Iris pigment epithelial cell (primary cell): ENCODE measurements at places on chromosomes 5 and 9.

DNA sequence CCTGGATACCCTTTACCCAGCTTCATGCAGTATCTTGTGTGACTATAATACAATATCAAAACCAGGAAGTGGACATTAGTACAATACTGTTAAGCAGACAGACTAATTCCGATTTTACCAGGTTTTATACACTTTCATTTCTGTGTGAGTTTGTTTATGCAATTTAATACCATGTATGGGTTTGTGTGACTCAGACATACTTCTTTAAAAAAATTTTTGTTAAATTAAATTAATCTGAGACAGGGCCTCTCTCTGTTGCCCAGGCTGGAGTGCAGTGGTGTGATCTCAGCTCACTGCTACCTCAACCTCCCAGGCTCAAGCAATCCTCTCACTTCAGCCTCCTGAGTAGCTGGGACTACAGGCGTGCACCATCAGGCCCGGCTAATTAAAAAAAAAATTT, 156.8 kb downstream of the GAPVD1 start:
- peak; percentile 50 for DNase-seq

DNA sequence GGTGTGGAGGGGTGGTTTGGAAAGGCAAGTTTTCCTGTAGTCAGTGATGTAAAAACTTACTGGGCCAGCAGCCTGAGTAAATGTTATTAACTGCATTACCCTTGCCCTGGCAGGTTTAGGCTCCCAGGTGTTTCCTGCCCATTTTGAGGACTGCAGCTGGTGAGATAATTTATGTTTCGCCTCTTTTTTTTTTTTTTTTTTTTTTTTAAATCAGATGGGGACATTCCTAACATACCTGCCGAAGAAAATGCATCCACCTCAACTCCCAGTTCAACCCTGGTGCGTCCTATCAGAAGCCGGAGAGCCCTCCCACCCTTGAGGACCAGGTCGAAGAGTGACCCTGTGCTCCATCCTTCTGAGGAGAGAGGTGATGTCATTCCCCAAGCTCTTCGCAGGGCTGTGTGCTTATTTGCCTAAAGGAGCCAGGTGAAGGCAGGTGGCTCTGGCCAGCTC, 60.6 kb downstream of the ENTREP1 start:
- DNase-seq: no peak

- no peak for DNase-seq
These were observed 189.2 kb downstream of the MAN2A1 start for GRCh38 chr5:109878887-109879286.

- DNase-seq: no peak
These were observed 3.2 kb downstream of the CIZ1 start for GRCh38 chr9:128188209-128188608.

DNA sequence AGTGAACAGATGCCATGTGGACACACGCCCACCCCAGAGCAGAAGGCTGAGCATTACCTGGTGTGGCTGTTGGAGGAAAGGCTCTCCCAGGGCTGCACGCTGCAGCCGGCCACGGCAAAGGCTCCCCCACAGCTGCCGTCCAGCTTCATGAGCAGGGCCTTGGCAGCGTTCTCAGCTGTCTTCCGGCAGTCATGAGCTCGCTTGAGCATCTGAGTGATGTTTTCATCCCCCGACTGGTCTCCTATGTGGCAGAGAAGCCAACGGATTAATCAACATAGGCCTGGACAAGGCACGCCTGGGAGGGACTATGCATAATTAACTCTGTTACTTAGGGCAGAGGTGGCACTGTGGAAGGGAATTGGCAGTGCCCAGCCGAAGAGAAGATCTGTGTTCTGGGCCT, 87.3 kb downstream of the DCP2 start:
- DNase-seq: no peak

- DNase-seq: peak; percentile 5
These were observed 15.4 kb downstream of the IL9 start for GRCh38 chr5:135880278-135880677.

DNA sequence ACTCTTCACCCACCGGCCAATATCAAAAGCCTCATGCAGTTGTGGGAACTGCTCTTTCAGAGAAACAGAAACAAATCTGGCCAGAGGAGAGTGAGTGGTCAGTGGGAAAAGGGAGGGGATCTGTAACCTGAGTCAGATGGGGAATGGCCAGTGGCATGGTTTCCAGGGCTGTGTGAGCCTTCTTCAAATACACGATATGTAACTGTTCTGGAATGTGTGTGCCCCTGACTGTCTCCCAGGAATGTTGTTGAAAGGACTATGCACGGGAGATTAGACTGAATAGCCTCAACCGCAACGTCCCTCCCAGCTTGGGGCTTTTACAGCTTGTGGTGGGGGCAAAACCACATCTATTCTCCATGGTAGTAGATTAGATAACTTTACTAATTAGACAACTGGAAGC, 60.8 kb downstream of the SH3TC2 start:
- peak; percentile 99 for DNase-seq

GRCh38 chr5:36596247-36596646, 10.2 kb upstream of the SLC1A3 start:
- DNase-seq: no peak
